ENCODE measurements at places on chromosomes 1 and 21.

DNA sequence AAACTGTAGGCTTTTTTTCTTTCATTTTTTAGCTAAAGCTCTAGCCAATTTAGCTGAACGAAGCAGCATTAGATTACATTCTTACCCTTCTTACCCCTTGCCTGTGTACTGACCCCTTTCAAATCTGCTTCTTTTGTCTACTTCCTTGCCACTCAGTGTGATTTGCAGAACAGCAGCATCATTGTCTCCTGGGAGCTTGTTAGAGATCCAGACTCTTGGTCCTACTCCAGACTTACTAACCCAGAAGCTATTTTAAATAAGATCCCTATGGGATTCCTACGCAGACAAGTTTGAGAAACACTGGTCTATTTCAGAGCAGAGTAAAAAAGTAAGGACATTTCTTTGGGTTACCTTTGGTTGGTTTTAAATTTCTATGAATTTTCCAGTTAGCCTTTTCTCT is 13.8 kb downstream of the LRRC39 start:
- DNase-seq: no peak

- DNase-seq: no peak
Observed at GRCh38 chr21:46092026-46092764, 5.7 kb upstream of the COL6A2 start.

GRCh38 chr1:85555867-85556573 is 24.5 kb upstream of the CCN1 start:
- DNase-seq: no peak

DNA sequence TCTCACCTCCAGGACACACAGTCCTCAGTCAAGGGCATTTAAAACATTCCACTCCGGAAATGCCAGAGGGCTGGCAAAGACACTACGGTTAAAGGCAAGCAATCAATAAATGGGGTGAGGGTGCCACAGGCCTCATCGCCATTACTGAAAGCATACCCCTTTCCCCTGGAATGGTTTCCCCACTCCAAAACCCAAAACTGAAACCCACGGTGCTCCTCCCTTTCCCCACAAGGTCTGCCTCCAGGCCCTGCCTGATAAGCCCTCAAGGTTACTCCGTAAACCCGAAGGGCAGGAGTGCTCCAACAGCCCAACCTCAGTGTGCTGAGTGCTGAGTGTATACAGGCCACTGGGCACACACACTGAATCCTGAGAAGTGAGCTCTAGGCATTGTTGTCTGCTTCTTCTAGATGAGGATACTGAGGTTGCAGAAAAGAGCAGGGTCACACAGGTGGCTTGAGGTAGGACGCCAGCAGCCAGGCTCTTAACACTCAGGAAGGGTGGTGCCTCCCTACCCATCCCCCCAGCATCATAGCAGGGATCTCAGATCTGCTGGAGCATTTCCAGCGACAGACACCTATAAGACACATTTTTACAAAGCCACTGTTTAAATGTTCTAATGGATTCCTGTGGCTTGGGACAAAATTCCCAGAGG is 29.0 kb downstream of the SSBP3 start:
- DNase-seq: no peak

- DNase-seq: no peak
Observed at GRCh38 chr1:29855561-29856160, 619.3 kb downstream of the PTPRU start.

DNA sequence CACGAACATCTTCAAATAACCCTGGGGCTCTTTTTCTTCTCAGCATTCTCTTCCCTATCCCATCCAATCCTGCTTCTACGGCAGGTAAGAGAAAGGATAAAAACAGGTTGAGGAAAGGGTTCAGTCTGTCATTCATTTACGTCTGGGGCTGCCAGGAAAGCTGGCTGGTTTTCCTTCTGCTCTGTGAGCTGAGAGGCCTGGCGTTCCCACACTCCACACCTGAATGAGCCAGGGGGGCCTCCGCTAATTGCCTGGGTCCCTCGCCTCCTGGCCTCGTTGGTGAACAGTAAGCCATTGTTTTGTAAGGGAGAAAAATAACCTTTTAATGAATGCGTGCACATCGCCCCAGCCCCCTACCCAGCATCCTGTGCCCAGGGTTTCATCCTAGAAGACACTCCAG is 70.8 kb upstream of the SIM2 start:
- DNase-seq: no peak
